ENCODE measurements at places on chromosomes 13 and 19.

- peak; percentile 69 for DNase-seq
Observed at GRCh38 chr13:106533943-106534638, 1.4 kb downstream of the EFNB2 start.

DNA sequence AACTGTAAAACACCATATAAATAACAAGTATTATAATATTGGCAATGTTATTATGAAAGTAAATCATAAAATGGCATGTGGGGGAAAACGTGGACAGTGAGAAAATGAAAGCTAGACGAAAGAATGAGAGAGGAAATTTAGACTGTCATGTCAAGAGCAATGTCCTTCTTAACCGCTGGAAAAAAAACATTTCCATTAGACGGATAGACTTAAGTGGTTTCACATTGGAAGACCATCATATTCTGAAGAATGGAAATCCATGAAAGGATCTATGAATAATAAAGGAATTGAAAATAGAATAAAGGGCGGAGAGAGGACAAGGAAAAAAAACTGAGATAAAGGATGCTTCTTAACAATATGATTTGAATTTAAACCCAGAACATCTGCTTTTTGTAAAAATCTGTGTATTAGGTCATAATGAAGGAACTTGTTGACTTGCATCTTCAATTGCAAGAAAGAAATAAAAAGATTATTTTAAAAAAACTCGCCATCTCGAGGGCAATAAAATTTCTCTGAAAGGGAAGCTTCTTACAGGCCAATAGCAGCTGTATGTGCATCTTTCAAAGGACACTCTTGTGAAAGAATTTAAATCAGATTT lies 90.6 kb downstream of the SPRY2 start:
- DNase-seq: peak; percentile 36

GRCh38 chr13:36550177-36550576 lies 117.9 kb downstream of the CCNA1 start:
- no peak for DNase-seq

GRCh38 chr19:44777715-44778347 lies at the start of gene CBLC:
CBLC (plus strand) TSS chr19:44777890; CDS start chr19:44777932, 42 bp downstream.
- DNase-seq: no peak

DNA sequence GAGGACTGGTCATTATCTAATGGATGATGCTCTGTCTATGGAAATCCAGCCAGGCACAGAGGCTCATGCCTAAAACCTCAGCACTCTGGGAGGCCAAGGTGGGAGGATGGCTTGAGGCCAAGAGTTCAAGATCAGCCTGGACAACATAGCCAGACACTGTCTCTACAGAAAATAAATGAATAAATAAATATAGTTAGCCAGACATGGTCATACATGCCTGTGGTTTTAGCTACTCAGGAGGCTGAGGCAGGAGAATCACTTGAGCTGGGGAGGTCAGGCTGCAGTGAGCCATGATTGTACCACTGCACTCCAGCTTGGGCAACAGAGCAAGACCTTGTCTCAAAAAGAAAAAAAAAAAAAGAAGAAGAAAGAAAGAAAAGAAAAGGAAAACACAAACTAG lies 234.7 kb downstream of the TSHZ3 start:
- DNase-seq: no peak

- no peak for DNase-seq
Observed at GRCh38 chr13:95723438-95723837, 46.5 kb downstream of the DNAJC3 start.

- DNase-seq: peak; percentile 72
Observed at GRCh38 chr19:46537136-46538097, 41.8 kb upstream of the PNMA8B start.

DNA sequence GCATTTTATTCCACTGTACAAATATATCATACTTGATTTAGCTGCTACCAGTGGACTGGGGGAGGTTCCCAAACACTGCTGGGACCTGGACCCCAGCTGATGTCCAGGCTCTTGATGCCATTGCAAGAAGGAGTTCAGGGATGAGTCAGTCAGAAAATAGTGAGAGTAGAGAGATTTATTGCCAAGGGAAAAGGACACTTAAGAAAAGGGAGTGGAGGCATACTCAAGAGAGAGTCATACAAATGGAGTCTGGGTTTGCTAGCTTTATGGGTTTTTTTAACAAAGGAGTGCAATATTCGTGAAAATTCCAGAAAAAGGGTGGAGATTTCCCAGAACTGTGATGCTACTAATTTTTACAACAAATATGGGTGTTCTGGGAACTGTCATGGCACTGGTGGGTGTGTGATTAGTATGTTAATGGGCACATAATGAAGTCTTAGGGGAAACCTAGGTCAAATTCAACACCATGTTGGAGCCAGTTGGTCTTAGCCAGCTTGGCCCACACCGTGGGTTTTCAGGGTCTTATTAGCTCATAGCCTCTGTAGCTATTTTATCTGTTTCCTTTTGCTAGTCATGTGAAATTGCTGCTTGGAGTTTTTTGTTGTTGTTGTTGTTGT lies 36.2 kb downstream of the GPC6 start:
- DNase-seq: peak; percentile 74

GRCh38 chr19:32566246-32566830 lies 14.7 kb upstream of the PDCD5 start:
- peak; percentile 65 for DNase-seq

- DNase-seq: peak; percentile 34
Observed at GRCh38 chr19:10848230-10848856, at the start of gene C19orf38. C19orf38 (plus strand) TSS chr19:10848415; CDS start chr19:10848509, 94 bp downstream.

DNA sequence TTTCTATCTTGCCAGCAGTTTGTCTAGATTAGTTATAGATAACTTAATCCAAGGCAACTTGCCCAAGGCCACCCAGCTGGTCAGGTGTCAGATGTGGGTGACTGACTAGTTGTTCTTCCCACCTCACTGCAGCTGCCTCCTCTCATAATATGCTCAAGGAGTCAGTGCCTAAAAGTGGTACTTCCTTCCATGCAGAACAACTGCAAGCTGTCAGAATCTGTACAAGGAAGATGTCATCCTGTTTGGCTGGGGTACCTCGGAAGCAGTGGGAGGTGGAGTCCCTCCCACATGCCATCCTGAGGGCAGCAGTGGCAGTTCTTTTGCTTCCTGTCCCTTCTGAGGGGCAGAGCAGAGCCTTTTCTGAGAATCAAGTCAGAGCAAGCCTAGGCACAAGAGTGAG lies 193.2 kb upstream of the RFC3 start:
- no peak for DNase-seq

GRCh38 chr13:114088863-114089262 lies 43.6 kb downstream of the RASA3 start:
- no peak for DNase-seq

DNA sequence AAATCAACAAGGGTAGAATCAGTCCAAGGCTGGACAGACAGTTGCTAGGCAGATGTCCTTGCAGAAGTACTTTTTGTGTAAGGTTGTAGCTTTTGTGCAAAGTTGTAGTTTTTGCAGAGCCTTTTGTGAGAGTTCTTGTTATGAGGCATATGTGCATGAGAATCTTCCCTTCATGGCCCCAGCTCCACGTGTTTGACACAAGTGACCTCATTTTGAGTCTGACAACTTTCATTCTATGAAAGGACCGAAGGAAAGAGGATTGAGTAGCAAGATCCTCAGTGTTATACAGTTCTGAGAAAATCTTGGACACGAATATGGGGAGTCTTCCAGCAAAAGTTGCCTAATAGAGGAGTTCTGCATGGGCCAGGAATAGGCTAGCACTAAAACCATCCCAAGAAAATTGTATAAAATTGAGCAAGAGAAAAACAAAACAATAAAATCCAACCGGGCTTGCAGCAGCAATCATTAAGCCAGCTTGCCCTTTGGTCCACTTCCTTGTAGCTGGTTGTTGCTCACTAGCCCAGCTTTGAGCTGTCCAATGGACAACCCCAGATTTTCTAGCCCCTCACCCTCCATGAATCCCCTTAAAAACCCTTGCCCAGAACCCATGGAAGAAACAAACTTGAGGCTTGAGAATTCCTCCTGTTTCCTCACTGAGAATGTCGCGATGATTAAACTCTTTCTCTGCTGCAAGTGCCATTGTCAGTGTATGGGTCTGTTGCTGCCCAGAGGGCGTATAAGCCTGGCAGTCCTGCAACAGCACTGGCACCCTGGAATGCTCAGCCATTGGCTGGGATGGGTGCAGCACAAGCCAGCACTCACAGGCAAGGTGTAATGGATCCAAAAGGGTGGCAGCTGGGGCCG lies 6.5 kb downstream of the EPSTI1 start:
- DNase-seq: no peak

DNA sequence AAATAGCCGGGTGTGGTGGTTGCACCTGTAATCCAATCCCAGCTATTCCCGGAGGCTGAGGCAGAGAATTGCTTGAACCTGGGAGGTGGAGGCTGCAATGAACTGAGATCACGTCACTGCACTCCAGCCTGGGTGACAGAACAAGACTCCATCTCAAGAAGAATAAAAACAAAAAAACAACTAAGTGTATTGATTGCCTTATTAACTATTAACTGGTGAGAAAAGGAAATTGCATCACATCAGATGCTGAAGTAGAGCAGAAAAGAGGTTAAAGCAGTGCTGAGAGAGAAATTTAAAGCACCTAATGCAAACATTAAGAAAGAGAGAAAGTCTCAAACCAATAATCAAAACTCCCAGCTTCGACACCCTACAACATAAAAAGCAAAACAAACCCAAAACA lies 38.3 kb downstream of the KPNA3 start:
- no peak for DNase-seq

DNA sequence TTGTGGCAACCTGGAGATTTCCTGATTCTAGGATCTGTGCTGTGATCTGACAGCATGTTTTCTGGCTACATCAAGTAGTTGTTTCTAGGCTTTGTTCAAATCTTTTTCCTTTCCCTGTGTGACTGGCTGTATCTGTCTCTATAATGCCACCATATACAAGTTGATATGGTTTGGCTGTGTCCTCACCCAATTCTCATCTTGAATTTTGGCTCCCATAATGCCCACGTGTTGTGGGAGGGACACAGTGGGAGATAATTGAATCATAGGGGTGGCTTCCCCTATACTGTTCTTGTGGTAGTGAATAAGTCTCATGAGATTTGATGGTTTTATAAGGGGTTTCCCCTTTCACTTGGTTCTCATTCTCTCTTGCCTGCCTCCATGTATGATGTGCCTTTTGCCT lies 24.6 kb upstream of the CLDN10 start:
- DNase-seq: no peak

GRCh38 chr13:104936304-104936703 lies 1599.2 kb downstream of the EFNB2 start:
- no peak for DNase-seq

- no peak for DNase-seq
Observed at GRCh38 chr19:56118666-56119581, 2.2 kb downstream of the ZNF787 start.

- DNase-seq: no peak
Observed at GRCh38 chr13:108037348-108037747, 178.0 kb downstream of the LIG4 start.

DNA sequence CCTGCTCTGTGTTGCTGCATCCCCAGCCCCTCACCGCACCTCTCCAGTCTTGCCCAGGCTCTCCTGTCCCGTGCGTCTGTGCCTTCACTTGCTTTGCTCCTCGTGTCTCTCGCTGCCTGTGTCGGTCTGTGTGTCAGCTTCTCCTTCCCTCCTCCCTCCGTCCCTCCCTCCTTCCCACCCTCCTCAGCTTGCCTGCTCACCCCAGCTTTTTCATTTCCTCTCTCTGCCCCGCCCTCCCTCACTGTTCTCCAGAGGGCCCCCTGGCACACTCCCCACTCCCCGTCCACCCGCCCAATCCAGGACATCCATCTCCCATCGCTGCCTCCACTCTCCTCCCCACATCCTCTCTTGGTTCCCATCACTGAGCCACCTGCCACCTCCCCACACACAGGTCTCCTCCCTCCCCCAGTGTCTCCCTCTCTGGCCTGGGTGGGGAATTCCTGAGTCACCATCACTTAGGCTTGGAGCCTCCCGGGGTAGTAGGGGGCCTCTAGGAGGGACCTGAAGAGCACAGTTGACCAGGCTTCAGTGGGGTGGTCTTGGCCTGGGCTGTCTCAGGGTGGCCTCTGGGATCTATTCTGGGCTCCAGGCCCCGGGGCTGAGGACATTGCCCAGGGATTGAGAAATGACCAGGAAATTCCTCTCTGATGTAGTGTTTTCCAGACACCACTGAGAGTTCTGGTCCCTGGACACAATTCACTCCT lies at the start of gene PTGIR:
Gene PTGIR, minus strand, starts transcription at position 132 of the 704 bp plus-strand sequence. CDS start 864 bp downstream, outside the sequence.
- DNase-seq: peak; percentile 97

- DNase-seq: no peak
Observed at GRCh38 chr13:100529666-100530377, 58.8 kb downstream of the GGACT start.

DNA sequence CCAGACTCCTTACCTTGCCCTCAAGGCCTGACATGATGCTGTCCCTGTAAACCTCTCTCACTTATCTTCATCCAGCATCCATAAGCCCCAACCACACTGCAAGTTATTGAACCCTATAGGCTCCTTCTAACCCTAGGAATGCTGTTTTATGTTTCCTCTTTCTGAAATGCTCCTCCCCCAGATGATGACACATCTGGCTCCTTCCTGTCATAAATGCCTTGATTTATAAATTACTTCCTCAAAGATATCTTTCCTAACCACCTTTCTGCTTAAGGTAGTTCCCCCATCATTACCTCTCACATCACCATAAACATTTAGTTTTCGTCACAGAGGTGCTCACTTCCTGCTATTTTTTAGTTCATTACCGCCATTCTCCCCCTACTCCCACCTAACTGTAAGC lies 12.3 kb downstream of the RUBCNL start:
- no peak for DNase-seq

- no peak for DNase-seq
Observed at GRCh38 chr19:6718111-6718740, 2.2 kb downstream of the C3 start.

GRCh38 chr19:33256261-33256660 lies 30.6 kb upstream of the SLC7A10 start:
- DNase-seq: no peak

- DNase-seq: no peak
Observed at GRCh38 chr13:106056851-106057250, 478.6 kb downstream of the EFNB2 start.

GRCh38 chr13:67224148-67224846 lies 5.8 kb downstream of the PCDH9 start:
- DNase-seq: peak; percentile 75

DNA sequence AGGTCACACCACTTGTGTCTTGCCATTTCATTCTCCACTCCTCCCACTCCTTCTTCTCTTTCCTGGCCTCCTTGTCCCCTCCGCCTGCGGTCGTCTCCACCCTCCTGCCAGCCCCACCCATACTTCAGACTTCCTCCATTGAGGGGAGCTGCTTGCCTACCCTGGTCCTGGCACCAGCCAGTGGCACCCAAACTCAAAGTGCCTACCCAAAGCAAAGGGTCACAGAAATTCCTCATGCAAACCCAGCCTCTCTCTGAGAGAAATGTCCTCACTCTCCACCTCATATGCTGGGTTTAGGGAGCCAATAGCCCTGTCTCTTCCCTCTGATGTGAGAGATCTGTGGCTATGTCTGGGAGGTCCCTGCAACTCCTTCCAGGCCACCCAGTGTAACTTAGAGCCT lies 109.6 kb downstream of the TEX26 start:
- DNase-seq: no peak

- no peak for DNase-seq
Observed at GRCh38 chr19:30924670-30925069, 424.6 kb downstream of the TSHZ3 start.

DNA sequence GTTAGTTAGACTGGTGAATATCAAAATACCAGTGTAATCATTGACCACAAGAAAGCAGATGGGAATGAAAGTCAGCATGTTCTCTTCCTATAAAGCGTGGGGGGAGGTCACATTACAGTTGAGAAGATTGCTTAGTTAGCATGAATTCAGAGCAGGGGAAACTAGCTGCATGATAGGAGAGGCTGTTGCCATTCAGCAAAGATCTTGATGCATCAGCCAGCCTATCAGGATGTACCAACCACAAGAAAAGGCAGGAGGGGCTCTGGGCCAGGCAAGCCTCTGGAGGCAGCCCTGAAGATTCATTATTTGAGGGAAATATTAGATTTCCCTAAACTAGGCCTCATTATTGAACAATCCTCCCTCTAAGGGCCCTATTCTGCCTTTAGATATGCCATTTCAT lies 5.0 kb upstream of the MTMR6 start:
- DNase-seq: peak; percentile 32
